ENCODE measurements at places on chromosomes 13 and 19. TPM values are rescaled to one million over a fixed set of nuclear protein-coding genes. Genes with fewer than 3 reads are reported as not detected.

Gene ICAM5
- total RNA-seq = 0.33 TPM

Gene TUBB4A
- 0.42 TPM for total RNA-seq

DNA sequence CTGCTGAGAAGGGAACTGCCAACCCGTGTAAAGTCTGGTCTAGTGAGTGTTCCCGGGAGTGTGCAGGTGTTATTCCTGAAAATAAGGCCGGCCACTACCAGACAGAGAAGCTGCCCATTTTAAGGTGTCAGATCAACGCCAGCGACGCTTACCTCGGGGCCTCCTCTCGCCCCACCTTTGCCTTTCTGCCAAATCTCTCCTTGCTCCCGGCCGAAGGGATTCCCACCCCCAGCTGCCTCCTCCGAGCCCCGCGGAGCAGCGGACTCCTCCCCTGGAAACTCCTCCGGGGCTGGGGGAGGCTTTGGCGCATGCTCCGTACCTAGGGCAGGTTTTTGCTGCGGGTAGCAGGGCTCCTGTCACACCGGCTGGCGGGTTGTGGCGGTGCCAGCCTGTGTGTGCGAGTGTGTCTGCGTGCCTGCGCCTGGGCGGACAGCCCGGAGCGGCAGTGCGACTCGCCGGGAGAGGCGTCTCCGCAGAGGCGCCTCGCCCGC, at the start of gene HS6ST3:
Gene HS6ST3, plus strand, starts transcription at position 359 of the 491 bp plus-strand sequence.
- DNase-seq = no peak

- DNase-seq = no peak
Measured at GRCh38 chr19:51252306-51253079, 1.6 kb downstream of the SIGLECL1 start.
